ENCODE measurements at places on chromosomes 5 and 9.

- no peak for DNase-seq
Measured at GRCh38 chr5:32290922-32291321, 21.8 kb downstream of the MTMR12 start.

DNA sequence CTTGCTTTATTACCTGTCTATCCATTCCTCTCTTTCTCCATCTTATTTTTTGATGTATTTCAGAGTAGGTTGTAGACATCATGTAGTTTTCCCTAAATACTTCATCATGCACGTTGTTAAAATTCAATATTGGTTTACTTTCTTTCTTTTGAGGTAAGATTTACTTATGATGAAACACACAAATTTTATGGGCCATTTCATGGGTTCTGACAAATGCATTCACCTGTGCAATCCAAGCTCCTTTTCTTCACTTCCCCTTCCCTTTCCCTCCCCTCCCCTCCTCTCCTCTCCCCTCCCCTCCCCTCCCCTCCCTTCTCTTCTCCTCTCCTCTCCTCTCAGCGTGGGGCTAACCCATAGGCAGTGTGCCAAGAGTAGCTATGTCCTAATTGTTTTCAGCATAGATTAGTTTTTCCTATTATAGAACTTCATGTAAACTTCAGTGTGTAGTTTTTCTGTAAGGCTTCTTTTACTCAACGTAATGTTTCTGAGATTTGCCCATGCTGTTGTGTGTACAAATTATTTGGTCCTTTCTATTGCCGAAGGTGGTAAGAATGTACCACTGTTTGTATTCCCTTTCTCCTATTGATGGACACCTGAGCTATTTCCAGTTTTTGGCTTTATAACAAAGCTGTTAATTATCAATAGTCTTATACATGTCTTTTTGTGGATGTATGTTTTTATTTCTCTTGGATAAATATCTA, 92.9 kb upstream of the CLINT1 start:
- DNase-seq = no peak

GRCh38 chr9:106119176-106119575, 424.8 kb downstream of the TMEM38B start:
- DNase-seq = no peak

- no peak for DNase-seq
Measured at GRCh38 chr9:134052941-134053340, 14.9 kb downstream of the BRD3 start.

GRCh38 chr5:6642655-6643054, 9.4 kb downstream of the SRD5A1 start:
- DNase-seq = no peak

DNA sequence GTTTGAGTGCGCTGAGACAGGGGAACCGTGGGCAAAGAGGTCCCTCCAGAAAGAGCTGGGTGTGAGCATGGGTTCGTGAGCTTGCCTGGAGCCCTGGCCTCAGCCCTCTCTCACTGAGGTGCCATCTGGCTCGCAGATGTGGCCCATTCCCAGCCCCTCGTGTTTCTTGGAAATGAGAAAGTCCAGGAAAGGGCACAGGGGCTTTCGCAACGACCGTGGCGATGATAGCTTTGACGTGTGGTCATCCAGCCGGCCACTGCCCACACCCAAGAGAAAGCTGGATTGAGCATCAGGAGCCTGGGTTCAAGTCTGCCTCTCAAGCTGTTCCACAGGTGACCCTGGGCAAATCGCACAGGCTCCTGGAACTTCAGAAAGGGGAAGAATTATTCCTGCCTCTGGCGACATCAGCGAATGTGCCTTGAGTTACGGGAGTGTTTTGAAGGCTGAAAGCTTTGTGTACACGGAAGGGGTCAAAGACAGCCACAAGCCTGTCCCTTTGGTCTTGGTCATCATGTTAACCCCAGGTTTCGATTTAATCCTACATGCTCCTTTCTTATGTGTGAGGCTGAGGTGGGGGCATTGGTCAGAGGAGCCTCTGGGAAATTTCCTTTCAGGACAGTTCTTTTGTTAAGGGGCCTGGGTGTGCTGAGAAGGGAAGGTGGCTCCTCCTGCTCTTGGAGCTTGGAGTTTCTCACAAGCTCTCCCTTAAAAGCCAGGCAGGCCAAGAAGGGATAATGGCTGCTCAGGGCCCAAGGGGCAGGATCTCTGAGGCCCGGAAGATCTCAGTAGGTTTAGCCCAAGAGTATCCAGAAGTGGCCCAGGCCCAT, 41.7 kb upstream of the IL17B start:
- DNase-seq = no peak

GRCh38 chr5:102589661-102590060, 90.9 kb upstream of the SLCO6A1 start:
- DNase-seq = no peak

DNA sequence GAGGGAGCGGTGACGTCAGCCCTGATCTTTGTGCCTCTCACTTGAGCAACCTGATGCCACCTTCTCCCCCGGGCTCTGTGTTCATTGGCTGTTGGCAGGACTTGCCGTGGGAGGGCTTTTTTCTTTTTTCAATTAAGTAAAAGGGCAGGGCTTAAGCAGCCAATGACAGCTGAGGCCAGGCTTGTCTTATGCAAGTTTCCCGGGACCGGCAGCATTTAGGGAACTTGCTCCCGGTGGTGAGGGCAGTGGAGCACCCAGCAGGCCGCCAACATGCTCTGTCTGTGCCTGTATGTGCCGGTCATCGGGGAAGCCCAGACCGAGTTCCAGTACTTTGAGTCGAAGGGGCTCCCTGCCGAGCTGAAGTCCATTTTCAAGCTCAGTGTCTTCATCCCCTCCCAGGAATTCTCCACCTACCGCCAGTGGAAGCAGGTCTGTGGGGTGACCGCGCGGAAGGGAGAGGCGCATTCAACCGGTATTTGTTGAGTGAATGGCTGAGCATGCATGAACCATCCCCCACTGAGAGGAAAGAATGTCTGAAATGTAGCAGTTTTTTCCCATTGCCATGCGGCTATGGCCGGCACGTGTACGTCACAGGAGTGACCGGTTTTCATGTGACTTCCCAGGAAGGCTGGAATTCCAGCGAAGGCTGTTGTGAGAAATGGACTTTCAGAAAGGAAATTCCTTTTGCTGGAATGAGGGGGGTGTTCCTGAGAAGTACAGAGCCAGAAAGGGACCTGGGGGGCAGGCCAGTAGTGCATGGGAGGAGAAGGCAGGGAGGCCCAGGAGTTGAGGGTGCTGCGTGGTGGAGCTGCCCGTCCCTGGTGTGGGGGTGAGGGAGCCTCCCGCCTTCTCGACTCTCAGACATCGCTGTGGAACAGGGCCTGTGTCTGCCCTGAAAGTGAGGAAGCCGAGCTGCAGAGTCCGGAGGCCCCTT, 29.0 kb downstream of the PTGES2 start:
- peak; percentile 93 for DNase-seq

- no peak for DNase-seq
Measured at GRCh38 chr9:15642369-15642962, 89.6 kb downstream of the CCDC171 start.

DNA sequence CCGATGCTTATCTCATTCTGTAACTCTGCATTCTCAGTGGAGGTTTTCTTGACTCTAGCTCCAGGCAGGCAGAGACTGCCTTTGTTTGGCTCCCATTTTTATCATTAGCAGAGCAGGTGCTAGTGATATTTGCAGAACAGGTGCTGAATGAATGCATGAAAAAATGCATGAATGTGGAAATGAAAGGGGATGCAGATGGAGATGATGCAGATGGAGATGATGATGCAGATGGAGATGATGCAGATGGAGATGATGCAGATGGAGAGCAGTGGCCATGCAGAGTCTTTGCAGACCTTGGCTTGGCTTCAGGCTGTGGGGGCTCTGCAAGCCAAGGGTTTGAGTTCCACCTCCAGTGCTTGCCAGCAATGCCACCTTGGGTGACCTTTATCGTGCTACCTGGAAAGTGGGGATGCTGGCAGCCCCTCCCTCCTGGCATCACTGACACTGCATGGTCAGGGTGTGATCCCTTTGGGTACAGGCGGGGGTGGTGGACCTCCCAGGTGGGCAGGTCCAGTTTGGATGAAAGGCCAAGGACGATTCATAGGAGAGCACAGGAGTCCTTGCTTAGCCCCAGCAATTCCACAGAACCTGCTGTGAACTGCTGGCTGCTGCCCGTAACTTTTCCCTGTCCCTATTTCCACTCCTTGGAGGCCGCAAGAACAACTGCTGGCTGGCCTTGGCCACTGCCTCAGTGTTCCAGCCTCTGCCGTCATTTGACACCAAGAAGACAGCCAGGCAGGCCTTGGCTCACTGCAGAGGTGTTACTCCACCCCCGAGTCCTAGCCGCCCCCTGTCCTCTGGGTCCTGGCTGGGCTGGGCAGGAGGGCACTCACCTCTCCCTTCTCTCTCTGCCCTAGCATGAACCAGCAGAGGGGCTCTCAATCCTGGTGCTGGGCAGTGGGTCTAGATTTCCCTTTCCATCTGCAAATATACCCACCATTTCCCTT, 33.0 kb downstream of the ERGIC1 start:
- no peak for DNase-seq

DNA sequence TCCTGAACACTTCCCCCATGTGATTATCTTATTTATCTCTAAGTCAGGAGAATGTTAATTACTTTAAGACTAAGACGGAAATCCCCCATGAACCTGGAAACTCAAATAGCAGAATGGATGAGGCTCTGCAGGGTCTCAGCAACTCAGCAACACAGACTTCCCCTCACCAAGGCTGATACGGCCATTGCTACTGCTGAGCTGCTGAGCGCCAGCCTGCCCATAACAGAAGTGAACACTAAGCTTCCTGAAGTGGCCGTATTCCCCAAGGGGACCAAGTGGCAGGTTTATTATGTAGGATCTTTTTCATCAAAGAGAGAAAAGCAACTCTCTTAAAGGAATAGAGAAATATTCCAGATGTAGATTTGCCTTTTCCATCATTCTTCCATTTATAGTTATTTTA, 311.1 kb downstream of the RFX3 start:
- DNase-seq = peak; percentile 66

GRCh38 chr9:99465231-99465907, 243.3 kb downstream of the SEC61B start:
- peak; percentile 89 for DNase-seq

DNA sequence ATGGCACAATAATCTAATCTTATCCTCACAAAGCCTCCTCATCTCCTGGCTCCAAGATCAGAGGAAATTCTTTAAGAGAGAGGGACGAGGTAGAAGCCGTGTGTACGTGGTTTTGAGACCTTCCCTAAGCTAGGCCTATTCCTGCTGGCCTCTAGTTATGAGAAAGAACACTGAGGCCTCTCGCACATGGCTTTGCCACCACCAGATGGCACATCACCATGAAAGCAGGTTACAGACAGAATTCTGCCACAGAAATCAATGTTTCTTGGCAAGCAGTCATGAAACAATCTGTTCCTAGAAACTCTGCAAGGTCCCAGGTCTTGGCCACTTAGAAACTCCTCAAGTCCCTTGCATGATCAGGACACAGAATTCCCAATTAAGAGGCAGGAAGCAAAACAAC, 268.2 kb upstream of the TAS2R1 start:
- peak; percentile 74 for DNase-seq

- no peak for DNase-seq
Measured at GRCh38 chr9:22005702-22006606, 3.2 kb downstream of the CDKN2B start.

DNA sequence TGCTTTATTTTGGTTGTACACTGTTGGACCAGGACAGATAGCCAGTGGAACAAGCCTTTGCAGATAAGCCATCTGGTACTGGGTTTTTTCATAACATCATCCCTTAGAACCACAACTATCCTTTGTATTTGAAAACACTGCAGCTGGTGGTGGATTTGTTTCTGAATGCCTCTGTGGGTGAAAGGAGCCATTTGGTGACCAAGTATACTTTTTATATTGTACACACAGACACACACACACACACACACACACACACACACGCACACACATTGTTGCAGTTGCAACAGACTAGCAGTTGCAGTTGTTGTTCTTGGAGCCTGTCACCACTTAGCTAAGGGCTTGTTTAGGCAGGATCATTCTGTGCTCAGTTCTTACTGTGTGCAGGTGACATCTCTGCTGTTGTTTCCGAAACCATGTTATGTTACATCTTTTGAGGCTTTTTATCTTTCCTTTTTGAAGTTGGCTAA, 22.9 kb upstream of the CAVIN4 start:
- no peak for DNase-seq

DNA sequence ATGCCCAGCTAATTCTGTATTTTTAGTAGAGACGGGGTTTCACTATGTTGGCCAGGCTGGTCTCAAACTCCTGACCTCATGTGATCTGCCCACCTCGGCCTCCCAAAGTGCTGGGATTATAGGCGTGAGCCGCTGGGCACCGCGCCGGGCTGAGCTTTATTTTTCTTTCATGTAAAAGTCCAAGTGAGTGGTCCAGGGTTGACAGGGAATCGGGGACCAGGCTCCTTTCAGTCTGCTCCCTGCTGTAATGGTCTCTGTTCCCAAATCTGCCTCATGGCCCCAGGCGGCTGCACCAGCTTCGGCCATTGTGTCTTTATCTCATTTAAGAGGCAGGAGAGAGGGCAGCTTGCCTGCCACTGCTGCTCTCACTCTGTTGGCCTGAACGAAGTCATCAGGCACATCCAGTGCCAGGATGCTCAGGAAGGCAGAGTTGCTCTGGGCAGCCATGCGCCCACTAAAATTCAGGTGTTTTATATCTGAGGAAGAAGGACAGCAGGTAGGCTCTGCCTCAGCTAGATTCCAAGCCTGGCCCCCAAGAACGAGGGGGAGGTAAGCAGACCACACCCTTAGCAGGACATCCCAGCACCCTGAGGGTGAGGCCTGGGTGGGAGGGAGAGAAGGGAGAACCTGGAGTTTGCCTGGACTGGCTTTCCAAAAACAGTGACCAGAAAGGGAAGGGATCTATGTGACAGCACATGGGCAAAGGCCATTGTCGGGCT, 1.7 kb upstream of the CCDC183 start:
- no peak for DNase-seq

DNA sequence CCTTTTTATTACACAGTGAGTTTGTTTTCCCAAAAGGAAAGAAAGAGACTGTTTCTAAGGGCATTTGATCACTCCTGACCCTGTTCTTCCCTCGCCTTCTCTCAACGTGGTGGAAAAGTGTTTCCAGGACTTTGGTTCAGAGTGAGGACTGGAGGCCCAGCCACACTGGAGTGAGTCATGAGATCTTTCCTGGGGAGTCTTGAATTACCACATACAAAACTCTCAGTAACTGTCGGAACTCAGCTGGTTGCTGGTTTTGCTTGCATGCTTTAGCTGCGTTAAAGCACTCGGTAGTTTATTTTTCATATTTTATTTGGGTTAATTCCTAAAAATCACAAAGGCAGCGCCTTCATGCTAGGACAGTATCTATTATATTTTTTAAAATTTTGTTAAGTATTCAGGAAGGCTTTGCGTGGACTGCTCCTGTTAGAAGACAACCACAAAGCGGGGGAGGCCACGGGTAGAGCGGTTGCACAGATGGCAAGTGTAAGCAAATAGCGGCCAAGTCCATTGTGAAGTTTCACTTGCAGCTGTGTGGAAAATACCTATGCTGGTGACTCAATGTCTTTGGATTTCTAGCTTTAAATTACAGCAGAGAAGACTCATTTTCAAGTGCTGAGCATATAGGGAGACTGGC, 77.7 kb downstream of the ARSB start:
- peak; percentile 57 for DNase-seq

DNA sequence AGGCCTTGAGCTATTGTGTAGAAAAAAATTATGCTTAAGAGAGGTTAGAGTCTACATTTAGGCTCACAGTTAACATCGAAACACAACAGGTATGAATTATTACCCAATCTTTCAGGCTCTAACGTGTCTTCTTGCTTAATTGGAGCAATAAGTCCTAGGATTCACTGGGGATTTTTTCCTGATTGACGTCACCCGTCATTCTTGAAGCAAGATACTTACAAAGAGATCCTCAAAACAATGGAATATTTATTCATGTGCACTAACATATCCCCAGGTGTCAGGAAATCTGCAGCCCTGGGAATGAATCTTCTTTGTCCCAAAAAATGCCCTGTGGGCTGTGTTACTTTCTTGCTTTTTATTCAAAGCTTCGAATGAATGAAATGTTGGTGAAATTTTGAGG, 413.5 kb downstream of the NFIB start:
- DNase-seq = no peak

GRCh38 chr5:170617533-170618490, 114.0 kb downstream of the KCNIP1 start:
- DNase-seq = no peak

Measured in NCI-H524 treated with DMSO at 0.1 percent for 48 hours (cell line).